ENCODE measurements at places on chromosomes 11 and 22.

- DNase-seq: no peak
Measured at GRCh38 chr11:16098526-16099205, 257.7 kb downstream of the SOX6 start.

DNA sequence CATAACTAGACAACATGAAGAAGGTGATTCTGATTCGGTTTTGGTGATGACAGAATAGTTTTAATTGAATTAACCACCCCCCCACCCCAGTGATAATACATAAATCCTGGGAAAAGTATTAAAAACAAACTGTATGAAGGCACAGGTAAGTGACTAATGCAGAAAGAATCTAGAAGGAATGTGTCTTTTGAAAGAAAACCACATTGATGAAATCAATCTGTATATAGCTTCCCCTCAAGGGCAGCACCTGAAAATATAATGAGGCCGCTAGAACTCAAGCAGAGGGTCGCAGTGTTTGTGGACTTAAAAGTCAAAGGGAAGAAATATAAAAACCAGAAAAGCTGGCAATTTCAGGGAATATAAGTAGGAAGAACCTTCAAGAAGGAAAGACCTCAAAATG is 580.5 kb upstream of the CHORDC1 start:
- DNase-seq: no peak

DNA sequence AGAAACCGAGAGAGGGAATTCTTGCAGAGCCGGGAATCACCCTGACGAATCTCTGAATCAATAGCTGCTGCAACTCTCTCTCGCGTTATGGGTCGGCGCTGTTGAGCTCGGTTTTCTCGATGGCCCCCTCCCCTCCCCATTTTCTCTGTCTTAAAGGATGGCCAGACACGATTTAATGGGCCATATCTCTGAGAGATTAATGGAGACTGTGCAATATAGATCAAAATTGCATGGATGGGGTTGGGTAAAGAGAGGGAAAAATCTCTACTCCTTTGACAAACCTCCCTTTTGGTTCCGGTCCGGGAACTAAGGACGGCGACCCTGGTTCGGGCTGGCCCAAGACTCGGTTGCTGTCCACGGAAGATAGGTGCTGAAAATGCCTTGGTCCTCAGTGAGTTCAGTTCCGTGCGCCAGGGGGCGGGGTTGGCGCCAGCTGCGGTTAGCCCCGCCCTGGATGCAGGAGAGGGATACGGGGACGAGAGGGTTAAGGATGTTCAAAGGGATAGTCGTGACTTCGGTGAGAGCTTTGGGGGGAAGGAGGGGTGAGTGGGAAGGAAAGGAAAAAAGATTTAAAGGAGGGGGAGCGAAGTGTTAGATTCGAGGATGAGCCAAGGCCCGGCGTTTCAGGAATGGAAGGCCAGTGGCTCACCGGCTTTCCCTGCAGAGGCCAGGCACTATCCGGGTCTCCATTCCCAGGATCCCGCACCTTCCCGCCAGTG is 103.6 kb upstream of the HSD17B12 start:
- no peak for DNase-seq

- no peak for DNase-seq
Measured at GRCh38 chr11:96143041-96143521, 199.9 kb downstream of the MAML2 start.

- DNase-seq: no peak
Measured at GRCh38 chr11:3615998-3616397, 25.8 kb downstream of the ART5 start.

DNA sequence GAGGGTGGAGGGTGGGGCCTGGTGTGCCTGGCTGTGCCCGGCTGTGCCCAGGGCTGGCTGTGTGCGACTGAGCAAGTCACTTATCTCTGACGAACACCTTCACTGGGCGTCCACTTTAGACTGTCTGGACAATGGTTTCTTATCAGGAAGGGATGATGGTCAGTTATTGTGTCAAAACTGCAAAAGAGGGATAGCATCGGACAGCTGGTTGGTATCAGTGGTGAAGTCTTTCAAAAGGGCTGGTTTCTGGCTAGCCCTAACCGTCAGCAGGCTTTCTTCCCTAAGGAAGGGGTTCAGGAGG is 4.1 kb upstream of the MGAT3 start:
- no peak for DNase-seq

GRCh38 chr22:26002456-26002855 is 166.8 kb upstream of the SEZ6L start:
- DNase-seq: no peak

- no peak for DNase-seq
Measured at GRCh38 chr11:131665344-131665968, 295.0 kb downstream of the NTM start.
